ENCODE measurements at places on chromosomes 16 and 17.

DNA sequence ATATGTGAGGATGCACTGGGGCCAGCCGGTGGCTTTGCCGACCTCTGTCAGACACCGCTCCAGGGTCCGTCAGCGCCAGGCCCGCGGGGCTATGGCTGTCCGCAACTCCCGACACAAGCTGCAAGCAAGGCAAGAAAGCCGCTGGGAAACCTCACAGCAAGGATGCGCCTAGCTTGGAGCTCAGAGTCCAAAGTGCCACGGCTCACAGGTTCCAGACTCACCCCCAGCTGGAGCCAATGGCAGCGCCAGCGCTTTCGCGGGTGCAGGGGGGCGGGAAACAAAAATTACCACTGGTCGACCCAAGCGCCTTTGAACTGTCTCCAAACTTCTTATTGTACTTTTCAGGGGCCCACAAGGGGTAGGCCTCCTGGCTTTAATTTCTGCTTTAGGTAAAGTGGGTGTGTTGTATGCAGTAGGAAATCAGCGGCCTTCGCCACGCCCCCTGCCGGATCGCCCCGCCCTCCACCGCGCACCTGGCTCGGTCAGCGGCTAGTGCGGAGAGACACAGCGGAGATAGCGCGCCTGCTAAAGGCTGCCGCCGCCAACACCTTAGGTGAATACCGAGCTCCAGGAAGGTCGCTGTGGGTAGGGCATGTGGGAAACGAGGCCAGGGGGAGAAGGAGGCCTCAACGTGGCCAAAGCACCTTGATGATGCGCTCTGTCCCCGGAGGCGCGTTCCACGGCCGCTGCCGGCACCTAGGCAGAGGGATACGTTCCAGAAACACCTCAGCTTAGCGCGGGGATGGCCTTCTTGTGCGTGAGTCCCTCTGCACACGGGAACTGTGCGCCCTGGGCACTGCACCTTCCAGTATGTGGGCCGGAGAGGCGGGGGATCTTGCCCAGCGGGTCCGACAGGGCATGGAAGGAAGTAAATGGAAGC lies 61.0 kb upstream of the RBL2 start:
- no peak for DNase-seq

GRCh38 chr17:32759476-32759875 lies 117.4 kb downstream of the MYO1D start:
- no peak for DNase-seq

GRCh38 chr17:28726226-28726626 lies at the start of gene TLCD1:
Gene TLCD1, minus strand, starts transcription at chr17:28726233. Its CDS starts 136 bp downstream, at chr17:28726097.
- DNase-seq, result peak; percentile 46

GRCh38 chr17:35129973-35130351 lies 8.5 kb downstream of the FNDC8 start:
- DNase-seq, result peak; percentile 72
